ENCODE measurements at places on chromosomes 5 and 9.

DNA sequence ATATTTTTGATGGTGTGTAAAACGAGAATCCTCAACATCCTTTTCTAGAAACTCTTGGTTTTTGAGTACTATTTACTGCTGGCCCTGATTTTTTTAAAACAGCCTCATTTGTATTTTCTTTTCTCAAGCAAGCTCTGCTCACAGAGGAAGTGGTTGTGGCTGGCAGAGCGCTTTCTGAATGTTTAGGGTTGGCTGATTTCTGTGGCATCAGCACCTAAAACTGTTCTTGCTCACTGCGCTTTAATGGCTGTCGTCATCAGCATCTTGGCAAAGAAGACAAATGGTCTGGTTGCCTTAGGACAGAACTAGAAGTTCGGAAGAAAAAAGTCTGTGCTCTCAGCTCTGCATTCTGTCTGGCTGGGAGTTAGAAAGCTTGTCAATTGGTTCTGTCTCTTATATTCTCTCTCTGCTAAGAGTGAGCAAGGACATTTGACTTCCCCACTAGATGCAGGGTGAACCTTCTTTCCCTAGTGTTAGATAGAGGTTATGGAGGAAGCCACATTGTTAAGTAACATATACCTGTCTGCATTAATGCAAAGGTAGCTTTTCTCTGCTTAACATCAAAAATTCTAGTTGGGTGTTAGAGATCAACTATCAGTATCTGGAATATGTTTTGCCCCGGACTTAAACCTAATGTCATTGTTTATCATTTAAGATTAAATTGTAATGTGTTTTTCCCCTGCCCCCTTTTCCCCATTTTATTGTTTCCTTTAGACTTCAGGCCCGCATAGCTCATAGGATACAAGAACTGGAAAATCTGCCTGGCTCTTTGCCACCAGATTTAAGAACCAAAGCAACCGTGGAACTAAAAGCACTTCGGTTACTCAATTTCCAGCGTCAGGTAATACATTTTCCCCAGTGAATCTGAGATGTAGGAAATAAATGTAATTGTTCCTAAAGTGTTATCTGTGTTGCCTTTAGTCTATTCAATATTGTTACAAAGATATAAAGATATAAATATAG lies 39.0 kb downstream of the SMARCA2 start:
- no peak for DNase-seq

DNA sequence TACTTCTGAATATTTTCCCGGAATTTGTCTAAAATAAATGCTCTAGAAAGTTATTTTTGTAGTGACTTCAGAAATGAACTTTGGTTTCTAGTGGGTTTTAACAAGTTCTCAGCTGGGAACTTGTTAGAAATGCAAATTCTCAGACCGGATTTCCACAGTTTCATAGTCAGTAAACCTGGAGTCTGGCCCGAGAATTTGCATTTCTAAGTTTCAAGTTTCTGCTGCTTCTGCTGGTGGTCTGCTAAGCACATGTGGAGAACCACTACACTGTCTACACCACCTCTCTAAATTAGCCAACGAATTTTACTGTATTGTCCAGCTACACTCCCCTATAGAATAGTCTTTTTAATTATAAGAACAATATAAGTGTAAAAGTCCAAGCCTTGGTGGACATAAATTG lies 208.0 kb downstream of the CHSY3 start:
- DNase-seq, result no peak

DNA sequence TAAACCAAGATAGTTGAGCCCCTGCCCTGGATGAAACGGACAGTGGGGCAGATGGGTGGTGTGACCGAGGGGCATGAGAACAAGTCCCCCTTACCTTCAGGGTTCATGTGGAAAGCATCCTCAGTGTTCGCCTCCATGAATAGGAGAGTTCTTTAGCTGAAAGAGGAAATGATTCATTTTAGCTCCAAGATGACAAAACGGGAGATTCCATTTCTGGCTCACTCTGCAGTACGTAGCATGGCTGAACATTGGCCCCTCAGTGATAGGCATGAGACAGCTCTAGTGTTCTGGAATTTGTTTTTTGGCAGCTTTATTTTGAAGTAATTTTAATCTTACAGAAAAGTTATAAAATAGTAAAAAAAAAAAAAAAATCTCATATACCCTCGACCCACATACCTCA lies 70.2 kb upstream of the AGXT2 start:
- no peak for DNase-seq

- DNase-seq, result no peak
These were observed 40.6 kb downstream of the TNFSF8 start for GRCh38 chr9:114889802-114890224.

GRCh38 chr5:35377653-35378052 lies 147.4 kb upstream of the PRLR start:
- DNase-seq, result no peak

DNA sequence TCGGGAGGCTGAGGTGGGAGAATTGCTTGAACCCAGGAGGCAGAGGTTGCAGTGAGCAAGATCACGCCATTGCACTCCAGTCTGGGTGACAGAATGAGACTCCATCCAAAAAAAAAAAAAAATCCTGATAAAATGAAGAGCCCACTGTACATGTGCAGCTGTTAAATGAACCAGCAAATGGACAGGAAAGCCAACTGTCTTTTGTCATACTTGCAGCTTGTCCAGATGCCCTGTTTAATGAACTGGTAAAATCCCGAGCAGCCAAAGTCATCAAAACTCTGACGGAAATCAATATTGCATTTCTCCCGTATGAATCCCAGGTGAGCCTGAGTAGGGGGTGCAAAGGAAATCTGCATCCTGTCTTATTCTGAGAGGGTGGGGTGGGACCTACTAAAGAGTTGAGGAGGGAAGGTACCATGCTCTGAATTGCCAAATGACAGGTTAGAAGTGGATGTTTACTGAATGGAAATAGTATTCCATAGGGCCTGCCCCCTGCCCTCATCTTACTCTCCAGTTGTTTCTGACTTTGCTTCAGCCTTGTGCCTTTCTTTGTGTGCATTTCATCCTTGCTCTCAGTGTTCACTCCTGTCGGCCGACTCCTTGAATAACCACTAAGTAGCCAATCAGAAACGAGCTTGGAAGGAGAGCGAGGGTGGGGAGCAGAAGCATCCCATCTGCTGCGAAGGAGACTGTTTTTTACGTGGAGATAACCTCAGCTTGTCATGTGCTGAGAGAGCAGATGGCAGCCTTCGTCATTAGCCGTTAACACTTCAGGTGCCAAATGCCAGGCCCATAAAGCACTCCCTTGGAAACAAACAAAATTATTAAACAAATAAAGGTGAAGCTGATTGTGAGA lies 45.7 kb upstream of the CFAP157 start:
- peak; percentile 2 for DNase-seq

GRCh38 chr9:119986205-119986604 lies 593.8 kb downstream of the CDK5RAP2 start:
- DNase-seq, result peak; percentile 46

GRCh38 chr5:95712347-95712958 lies 18.7 kb upstream of the RHOBTB3 start:
- DNase-seq, result peak; percentile 3

DNA sequence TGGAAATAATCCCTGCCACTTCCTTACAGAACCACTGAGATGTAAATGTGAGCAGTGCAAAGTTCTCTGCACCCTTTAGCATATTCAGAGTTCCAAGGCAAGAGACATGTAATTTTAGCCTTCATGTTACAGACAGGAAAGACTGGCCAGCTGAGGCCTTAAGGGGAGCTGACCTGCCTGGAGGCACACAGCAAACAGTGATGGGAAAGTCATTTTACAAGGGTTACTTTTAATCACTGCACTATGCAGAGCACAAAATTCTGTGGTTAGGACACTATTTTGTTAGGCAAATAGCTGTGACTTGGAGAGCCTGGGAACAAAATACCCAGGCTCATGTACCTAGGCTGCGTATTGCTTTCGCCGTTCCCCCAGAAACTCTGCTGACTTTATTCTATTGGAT lies 30.2 kb upstream of the TNIP1 start:
- DNase-seq, result no peak

GRCh38 chr9:131839281-131840084 lies 99.6 kb upstream of the RAPGEF1 start:
- no peak for DNase-seq

DNA sequence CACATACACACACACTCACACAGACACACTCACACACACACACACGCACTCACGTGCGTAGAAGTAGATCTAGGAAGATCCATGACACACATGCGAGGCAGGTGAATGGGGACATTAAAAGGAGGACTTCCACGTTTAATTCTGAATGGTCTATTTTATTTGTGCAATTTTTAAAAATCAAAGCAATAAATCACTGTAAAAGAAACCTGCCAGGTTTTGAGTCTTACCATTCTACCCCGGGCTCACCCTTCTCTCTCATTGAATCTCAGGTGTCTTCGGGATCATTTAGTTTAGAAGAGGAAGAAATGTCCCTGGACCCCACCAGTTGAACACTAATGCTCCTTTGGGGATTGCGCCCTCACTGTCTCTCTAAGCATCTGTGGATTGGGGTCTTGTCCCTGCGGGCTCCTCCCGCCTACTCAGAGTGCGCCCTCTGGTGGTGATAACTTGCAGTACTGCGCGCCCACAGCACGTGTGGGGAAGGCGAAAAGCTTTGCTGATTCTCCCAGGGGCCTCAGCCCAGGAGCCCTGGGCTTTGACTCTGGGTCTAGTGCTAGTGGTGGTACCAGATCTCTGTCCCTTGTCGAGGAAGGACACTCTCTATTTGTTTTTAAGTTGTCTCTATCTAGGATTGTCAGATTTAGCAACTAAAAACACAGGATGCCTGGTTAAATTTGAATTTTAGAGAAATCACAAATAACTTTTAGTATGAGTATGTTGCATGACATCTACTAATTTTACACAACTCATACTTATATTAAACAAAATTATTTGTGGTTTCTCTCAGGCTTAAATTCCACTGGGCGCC lies 34.8 kb downstream of the BOD1 start:
- DNase-seq, result peak; percentile 32

DNA sequence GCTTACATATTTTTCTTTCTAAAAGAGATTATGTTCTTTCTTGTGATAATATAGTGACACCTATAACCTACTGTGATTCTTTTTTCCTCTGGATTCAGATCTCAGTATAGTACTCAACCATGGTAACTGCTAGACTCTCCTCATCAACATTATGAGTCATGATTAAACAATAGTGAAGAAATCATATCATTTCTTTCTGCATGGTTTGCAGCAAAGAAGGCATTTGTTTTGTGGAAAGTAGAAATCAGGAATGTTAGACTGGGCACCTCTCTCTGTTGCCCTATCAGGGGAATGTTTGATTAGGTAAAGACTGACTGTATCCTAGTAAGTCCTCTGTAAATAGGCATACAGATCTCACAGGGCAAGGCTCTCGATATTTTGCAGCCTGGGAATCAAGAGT lies 25.6 kb upstream of the SMC2 start:
- DNase-seq, result no peak

DNA sequence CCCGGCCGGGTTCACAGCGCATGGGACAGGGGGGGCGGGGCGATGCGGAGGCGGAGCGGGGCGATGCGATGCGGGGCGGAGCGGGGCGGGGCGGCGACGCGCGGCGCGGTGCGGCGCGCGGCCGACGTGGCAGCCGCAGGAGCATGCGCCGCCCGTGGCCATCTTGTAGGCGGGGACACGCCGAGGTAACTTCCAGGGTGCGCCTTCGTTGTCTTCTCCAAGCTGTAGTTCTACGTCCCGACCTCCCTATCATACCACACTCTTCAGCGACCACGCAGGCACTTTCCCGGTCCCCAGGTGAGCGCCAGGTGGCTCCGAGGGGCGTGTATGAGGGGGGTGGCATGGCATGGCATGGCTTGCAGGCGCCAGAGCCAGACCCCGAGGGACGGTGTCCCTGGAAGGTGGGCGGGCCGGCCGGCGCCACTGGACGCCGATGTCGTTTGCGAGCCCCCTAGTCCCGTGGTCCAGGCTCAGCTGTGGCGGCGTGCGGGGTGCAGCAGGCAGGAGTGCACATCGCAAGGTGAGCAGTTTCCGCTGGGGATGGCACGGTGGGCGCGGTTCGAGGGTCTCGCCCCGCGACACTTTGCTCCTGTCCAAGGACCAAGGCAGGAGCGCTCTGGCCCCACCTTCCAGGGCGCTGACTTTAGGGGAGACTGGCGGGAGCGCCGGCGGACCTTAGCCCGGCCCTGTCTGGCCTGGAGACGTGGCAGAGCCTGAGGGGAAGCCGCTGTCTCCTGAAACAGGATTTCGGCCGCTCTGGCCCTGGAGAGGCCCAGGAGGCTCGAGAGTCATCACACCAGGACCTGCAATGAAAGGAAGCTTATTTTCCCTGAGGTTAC lies at the start of gene PRRC1:
PRRC1 (plus strand) TSS at position 161 of the 839 bp plus-strand sequence. CDS start 5,840 bp downstream, outside the sequence.
- DNase-seq, result peak; percentile 71

GRCh38 chr9:137220317-137221094 lies 1.5 kb downstream of the RNF208 start:
- DNase-seq, result no peak

DNA sequence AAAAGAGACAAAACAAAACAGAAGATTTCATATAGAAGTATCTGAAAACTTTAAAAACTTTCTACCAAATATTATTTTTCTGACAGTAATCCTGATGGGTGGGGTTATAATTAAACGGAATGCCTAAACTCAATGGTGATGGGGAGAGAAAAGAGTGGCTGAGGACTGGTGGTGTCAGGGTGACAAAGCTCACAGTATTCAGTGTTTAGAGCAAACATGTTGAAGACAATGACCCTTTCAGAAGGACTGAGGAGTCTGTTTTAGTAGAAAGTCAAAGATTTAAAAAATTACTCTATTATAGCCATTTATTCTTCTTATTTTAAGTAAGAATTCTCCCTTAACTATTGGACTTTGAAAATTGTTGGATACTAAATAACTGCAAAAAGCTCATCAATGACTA lies 1144.0 kb downstream of the TAF11L14 start:
- no peak for DNase-seq

DNA sequence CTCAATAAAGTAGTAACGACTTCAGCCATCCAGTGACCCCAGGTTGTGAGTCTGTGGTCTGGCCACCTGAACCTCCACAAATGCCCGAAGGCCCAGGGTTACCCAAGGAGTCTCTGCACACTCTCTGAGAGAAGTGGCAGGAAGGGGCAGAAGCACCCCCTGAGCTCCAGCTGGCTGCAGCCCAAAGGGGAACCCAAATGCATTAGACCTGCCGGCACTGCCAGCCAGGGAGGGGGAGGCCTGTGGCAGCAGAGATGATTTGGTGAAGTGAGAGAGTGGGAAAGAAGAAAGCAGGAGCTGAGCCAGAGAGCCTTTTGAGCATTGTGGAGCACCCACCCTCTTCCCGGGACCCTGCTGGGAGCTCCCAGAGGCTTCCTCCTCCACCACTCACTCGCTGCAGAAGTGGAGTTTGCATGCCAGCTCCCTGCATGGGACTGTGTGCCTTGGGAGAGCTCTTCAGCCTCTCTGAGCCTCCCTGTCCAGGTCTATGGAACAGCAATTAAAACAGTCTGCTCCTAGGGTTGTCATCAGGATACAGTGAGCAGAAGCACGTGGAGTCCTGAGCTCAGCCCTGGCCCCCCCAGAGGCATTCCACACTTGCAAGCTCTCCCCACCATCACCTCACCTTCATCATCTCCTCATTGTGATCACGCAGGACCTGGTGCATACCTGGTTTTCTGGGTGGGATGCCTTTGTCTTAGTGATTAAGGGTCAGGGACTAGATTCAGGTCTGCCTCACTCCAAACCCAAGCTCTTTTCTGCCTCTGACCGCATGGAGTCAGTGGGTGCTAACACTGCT lies 13.8 kb upstream of the ANGPTL2 start:
- no peak for DNase-seq

- no peak for DNase-seq
These were observed 178.2 kb downstream of the ZDHHC21 start for GRCh38 chr9:14515049-14515448.
